ENCODE measurements at places on chromosomes 5 and 9. TPM values are rescaled to one million over a fixed set of nuclear protein-coding genes. Genes with fewer than 3 reads are reported as not detected.

DNA sequence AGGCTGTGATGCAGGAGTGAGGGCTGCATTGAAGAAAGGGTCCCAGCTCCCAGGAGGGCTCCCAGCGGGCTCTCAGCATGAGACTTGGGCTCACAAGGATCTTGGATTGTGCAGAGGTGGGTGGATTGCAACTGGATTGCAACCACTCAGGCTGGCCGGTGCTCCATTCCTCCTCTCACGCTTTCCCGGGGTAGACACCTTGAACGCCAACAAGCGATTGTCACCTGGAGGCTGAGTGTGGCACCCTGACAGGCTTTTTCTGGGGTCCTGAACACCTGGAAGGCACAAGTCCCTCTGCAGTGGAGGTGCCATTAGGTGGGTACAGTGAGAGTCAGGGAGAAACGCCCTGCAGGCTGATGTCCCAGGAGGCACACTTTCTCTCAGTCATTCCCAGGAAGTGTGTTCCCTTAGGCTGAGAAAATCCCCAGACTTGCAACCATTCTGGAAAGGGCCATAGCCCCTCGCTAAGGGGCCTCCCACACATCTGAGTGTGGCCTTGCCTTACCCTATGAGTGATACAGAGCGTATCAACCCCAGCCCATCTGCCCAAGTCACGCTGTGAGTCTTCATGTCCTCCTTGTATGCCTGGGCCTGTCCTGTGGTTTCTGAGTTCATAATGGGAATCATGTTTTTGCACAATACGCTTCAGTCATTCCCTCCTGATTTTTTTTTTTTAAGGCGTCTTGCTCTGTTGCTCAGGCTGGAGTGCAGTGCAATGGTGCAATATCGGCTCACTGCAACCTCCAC lies 488.1 kb downstream of the IRX1 start:
- DNase-seq: no peak

GRCh38 chr9:3827175-3827574 lies 301.4 kb upstream of the RFX3 start:
- DNase-seq: no peak

GRCh38 chr5:179969110-179969509 lies 61.4 kb upstream of the TBC1D9B start:
- no peak for DNase-seq

GRCh38 chr9:10548348-10548747 lies 64.5 kb downstream of the PTPRD start:
- no peak for DNase-seq

DNA sequence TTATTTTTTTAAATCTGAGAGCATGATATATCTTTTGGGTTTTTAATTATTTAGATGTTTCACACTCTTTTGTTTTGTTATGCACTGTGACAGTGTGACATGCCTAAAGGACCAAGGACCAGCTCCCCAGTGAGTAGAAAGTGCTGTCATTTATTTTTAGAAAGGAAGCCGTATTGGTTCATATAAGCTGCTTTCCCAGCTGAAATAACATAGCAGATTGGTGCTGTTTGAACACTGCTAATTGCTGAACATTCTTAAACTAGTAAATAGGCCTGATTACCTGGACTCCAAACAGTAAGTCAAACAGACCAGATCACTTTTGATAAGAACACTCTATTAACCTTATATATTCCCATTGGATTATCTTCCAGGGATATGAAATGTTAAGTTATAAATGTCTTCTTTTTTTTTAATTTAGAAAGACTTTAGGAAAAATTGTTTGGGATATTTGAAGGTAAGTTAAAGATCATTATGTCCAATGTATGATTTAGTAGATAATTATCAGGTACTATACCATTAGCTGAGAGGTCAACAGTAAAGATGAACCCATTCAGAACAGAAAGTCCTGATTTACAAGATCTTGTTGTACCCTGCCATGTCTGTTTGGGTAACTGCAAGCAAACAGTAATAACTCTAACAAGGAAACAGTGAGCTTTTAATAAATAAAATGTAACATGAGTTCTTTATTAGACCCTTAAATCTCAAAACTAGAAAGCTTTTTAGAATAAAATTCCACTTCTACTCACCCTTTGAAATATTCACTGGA lies 27.8 kb upstream of the ELL2 start:
- no peak for DNase-seq

DNA sequence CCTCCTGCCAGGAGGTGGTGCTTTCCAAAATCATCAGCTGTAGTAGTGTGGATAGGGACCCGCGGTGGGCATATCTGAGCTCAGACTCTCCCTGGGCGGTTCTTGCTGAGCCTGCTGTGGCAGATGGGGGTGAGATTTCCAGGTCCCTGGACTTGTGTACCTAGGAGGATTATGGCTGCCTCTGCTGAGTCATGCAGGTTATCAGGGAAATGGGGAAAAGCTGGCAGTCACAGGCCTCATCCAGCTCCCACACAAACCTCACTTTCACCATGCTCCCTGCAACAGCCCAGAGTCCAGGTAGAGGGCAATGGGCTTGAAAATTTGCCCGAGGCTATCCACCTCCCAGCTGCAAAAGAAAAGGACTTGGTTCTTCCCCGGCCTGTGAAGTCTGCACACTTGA lies 23.4 kb upstream of the MAMDC2 start:
- DNase-seq: no peak

DNA sequence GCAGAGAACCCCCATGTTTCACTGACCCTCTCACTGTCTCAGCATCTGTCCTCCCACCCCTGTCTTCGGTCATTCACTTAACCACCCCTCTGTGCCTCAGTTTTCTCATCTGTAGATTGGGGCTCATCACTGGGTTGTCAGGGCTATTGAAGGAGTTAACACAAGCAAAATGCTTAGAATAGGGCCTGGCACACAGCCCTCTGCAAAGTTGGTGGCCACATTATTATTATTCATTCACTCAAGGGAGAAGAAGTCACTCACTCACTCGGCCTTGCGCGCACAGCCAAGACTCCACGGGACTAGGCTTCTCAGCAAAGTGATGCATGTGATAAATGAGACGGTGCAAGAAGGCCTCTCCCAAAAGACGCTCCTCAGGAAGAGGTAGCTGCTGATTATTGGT lies 8.0 kb downstream of the PDGFRB start:
- DNase-seq: no peak

DNA sequence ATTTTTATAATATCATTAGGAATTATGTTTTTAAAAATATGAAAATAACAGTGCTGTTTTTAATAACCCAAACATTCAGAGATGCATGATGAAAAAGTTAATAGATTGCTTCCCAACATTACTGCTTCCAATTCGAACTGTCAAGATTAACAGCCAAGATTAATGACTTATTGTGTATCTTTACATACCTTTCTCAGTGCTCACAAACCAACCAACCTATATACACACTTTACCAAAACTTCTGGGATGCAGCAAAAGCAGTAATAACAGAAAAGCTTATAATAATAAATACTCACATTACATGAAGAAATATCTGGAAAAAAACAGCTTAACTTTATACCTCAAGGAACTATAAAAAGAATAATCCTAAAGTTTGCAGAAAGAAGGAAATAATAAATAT lies 82.1 kb downstream of the TMEM232 start:
- DNase-seq: no peak

DNA sequence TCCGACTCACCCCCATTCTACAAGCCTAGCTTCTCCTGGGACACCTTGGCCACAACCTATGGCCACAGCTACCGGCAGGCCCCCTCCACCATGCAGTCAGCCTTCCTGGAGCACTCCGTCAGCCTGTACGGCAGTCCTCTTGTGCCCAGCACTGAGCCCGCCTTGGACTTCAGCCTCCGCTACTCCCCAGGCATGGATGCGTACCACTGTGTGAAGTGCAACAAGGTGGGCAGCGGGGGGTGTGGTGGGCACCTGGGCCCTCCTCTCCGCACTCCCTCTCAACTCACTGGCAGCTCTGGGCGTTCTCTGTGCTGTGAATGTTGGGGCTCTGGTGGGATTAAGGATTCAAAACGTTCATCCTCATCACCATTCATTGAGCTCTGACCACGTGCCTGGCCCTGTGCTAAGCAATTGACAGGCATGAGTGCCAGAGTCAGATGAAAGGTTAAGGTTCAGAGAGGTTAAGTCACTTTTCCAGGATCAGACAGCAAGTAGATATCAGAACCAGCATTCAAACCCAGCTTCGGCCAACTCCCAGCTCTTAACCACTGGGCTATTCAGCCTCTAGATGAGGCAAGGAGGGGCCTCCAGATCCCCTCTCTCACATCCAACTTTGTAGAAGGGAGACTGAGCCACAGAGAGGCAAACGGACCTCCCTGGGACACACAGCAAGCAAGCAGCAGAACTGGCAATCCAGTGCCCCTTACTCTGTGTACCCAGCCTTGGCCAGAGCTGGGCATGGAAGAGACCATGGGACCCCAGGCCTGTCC lies 9.9 kb downstream of the GFI1B start:
- no peak for DNase-seq

DNA sequence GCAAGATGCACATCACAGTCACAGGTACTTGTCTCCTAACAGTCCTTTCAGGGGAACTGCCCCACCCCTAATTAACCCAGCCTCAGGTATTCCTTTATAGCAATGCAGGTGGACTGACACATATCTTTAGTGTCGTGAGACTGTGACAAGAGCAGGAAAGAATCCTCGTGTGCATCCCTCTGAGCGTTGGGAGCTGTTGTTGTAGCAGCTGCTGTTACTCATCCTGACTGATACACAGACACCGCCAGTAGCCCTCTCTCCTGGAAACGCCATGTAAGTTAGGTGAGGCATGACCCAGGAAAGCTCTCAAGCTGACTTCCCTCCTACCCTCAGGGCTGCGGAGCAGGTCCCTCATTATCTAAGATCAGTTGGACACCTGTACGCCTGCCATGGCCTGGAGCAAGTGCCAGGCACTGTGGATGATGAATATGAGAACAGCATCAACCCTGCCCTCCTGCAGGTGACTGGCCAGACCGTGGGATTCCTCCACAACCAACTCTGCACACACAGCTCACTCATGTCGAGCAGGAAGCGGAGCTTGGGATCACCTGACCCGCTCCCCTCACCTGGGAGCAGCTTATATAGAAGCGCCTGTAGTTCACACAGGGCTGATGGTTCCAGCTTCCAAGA lies 10.2 kb upstream of the LCN15 start:
- no peak for DNase-seq

DNA sequence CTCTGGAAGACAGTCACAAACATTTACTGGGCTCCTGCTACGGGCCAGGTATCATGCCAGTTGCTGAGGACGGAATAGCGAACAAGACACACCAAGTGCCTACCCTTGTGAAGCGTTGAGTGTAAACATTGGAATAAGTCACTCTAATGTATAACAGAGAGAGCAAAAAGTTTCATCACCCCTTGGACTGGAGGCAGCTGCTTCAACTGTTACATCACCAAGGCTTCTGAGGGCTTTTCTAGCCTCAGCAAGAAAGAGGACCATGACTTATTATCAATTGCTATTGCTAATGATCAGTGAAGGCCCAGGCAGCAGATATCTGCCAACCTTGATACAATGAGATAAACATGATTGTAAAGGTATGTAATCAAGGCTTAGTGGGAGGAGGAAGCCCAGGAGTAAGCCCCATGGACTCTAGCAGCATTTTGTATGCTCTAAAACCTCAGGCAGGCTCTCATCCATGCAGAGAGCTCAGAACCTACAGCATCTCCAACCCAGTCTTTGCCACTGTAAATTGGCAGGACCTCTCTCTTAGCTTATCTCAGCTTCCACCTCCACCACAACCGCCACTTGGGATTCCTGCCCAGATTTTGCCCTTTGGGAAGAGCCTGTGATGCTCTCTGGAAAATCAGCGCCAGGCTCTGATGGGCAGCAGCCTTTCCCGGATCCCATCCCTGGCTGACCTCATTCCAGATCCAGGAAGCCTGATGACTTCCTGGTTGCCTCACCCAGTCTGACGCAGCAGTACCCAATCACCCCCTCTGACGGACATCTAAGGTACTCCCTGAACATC lies 54.5 kb downstream of the ADAM19 start:
- DNase-seq: no peak

GRCh38 chr9:89359751-89360261 lies 41.5 kb downstream of the SECISBP2 start:
- no peak for DNase-seq

- DNase-seq: no peak
Observed at GRCh38 chr5:121489972-121490371, 361.7 kb upstream of the FTMT start.

DNA sequence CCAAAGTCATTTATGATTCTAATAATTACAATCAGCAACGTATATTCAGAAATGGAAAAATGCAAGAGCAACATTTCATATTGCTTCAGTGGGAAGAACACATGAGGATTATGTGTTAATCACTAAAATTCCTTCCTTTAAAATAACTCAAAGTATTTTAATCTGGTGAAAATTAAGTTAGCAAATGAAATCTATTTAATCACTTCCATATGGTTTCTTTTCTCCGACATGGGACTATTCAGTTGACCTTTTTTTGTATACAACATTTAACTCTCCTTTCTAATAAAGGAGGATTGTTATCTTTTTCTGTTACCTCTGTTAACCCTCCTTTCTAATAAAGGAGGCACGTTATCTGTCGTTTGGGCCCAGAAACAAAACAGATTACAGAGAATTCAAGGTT lies 59.9 kb downstream of the HOMER1 start:
- no peak for DNase-seq

DNA sequence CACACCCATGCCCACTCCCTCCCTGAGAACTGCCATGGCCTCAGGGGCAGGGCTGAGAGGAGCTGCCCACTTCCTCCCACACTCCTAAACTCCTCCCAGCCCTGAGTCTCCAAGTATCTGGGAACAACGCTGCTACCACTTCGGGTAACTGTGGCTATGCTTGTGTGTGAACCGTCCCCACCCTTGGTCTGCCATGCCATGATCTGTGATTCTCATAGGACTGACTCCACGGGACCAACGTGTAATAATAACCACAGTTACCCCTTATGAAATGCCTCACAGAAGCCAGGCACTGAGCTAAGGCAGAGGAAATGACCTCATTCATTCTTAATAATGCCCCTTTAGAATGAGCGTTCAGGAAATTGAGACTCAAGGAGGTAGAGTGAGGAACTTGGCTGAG lies 103.9 kb upstream of the SMIM23 start:
- DNase-seq: no peak

FOXD4L6 gene
- not detected for total RNA-seq

CAMSAP1 gene
- 20.2 TPM for total RNA-seq

TEX48 gene
- not detected for total RNA-seq

FREM1 gene
- total RNA-seq: not detected

SURF1 gene
- 22.1 TPM for total RNA-seq

SPATA31E1 gene
- total RNA-seq: not detected

DTWD2 gene
- total RNA-seq: 5.4 TPM

BARHL1 gene
- not detected for total RNA-seq

TUSC1 gene
- 0.38 TPM for total RNA-seq

CARTPT gene
- total RNA-seq: not detected

ST8SIA4 gene
- 31.6 TPM for total RNA-seq

KCTD16 gene
- total RNA-seq: 0.29 TPM

NPR3 gene
- total RNA-seq: 0.16 TPM

TERT gene
- 12.5 TPM for total RNA-seq

Measured in activated CD8-positive, alpha-beta T cell treated with anti-CD3 and anti-CD28 coated beads for 36 hours (primary cell).